ENCODE measurements at places on chromosomes 16 and 17.
A peak's percentile ranks its signal among the peaks of the same experiment; 100 is the strongest.

- no peak for DNase-seq
These were observed 8.1 kb downstream of the SLC5A11 start for GRCh38 chr16:24853830-24854229.

GRCh38 chr17:28917029-28917428, 14.2 kb upstream of the DHRS13 start:
- no peak for DNase-seq

DNA sequence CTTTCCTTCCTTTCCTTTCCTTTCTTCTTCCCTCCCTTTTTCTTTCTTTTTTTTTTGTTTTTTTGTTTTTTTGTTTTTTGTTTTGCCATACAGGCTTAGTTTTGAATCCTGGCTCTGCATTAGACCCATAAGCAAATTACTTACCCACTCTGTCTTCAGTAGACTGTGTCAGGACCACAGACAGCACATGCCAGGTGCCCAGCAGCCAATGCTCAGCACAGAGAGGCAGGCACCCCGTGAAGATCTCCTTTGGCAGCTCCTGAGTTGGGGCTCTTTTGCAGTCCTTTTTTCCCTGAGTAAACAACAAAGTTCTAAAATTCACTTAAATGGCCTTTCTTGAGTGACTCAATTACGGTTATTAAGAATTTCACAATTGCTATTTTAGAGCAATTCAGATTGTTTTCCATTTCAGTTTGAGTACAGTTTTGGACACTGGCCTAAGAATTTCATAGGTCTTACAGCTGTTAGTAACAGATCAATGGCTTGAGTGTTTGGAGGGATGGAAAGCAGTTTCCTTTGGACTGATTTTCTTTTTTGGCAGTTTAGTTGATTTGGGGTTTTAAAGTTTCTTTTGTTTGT, 26.2 kb upstream of the SLC5A11 start:
- DNase-seq = no peak

DNA sequence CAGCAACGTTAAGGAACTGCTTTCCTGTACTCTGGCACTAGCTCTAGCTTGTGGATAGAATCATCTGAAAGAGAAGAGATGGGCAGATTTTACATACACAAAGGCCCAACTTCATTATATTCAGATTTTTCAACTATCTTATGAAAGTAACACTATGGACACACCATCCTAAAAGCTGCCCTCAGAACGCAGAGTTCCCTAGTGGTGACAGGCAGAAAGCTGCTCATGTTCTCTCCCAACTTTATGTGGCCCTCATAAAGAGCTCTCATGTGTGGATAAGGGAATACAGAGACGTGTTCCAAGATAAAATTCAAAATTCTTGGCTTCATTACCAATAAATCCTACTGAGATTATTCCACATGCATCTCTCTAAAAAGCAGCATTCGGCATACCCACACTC, 1.5 kb downstream of the CFAP20 start:
- DNase-seq = no peak

GRCh38 chr16:11276896-11277593, 765 bp upstream of the PRM2 start:
- no peak for DNase-seq

DNA sequence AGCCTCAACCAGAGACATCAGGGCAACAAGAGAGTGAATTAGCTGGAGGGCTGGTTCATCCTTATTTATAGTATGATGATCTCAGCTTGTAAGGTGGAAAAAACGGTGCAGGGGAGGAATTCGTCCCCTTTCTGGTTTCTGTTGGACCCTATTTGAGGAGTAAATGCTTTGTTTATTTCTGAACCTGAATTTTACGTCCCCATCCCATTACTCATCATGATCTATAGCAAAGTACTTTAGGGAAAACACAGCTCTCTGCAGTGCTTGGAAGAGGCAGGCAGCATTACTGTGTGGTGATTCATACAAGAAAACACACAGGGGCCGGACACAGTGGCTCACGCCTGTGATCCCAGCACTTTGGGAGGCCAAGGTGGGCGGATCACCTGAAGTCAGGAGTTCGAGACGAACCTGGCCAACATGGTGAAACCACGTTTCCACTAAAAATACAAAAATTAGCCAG, 8.0 kb upstream of the VAT1L start:
- DNase-seq = no peak

DNA sequence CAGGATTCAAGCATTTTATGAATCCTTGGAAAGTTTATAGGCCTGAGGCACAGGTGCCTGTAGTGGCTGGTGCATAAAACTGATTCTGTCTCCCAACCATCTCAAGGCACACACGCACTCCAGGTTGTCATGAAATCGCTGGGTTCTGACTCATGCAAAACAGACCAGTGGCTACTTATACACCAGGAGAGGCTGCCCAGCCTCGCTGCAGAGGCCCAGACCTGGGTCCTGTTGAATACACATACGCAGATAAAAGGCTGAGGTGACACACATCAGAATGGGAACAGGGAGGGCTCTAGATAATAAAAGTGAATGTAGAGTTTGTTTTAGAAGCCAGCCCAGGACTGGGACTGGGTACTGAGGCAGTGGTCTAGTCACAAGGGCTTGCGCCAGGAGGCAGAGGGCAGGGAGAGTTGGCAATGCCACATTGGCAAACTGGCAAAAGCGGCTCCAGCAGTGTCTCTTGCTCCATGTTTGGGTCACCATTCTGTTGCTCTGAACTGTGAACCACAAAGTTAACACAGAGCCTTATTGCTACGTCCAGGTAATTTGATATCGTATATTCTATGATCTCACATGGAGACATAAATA, 13.6 kb downstream of the OR1D5 start:
- no peak for DNase-seq

DNA sequence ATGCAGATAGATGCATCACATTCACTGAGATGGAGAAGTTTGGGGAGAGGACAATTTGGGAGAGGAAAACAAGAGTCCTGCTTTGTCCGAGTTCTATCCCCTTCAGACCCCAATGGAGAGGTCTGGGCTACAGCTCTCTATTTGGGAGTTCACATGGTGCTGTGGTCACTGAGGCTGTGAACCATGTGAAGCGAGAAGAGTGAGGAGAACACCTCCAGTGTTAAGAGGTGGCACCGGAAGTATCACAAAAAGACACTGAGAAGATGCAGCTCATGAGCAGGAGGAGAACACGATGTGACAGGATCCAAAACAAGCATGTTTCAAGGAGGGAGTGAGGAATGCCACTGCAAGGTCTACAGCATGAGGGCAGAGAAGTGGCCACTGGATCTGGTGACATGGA, 39.7 kb downstream of the PIK3R5 start:
- no peak for DNase-seq

DNA sequence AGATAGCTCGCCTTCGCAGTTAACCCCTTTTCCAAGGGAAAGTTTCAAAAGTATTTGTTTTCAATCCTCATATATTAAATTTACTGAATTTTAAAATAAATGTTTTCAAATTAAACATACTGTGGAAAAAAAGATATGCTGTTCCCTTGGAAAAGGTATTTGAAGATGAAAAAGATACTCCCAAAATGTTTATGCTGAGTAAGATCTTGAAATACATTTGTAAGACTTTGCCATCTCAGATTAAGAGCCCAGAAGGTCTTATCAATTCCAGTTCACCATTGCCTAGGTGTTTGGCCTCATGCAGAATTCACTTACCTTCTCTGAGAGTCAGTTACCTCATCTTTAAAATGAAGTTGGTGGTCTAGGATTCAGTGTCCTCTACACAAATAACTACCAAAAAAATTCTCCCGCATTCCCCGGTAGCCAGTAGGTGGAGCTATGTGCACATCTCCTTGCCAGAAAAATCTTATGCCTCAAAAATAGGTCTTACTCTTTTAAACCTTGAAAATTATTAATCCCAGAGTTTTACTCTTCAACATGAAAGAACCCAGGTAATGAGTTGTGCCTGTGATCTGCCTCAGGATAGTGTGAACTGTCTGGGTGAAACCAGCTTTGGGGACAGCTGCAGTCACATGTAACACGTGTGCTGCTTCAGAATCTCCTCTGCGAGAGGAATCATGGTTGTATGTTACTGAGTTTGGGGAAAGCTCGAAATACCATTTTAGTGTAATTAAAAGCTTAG, 178.3 kb downstream of the MRTFB start:
- peak; percentile 7 for DNase-seq

DNA sequence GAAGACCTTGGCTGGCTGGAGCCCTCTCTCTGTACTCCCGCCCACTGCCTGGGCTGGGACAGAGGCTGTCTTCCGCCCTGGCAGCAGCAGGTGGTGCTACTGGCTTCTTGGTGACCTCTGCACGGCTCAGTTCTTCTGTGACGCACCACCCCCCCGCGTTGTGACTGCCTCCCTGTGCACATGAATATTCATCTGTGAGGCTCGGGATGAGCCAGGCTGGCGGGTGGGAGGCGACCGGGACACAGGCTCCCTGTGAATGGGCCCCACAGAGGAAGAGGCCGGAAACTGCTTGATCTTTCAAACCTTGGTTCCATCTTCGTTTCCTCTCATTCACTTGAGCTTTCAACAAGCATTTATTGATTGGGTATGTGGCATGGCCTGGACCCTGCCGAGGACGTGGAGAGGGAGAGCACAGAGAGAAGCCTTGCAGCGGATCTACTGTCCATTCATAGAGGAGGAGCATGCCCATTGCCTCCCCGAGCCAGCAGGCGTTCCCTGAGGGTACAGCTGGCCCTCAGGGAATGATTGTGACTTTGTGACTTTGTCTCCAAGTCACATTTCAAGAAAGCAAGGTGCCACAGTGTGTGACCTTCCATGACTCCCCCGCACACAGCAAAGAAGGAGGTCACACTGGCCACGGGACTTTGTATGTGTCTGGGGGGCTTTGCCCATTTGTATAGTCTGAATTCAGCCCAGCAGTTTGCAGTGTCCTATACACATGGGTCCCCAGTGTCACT, 45.0 kb downstream of the B9D1 start:
- DNase-seq = no peak

DNA sequence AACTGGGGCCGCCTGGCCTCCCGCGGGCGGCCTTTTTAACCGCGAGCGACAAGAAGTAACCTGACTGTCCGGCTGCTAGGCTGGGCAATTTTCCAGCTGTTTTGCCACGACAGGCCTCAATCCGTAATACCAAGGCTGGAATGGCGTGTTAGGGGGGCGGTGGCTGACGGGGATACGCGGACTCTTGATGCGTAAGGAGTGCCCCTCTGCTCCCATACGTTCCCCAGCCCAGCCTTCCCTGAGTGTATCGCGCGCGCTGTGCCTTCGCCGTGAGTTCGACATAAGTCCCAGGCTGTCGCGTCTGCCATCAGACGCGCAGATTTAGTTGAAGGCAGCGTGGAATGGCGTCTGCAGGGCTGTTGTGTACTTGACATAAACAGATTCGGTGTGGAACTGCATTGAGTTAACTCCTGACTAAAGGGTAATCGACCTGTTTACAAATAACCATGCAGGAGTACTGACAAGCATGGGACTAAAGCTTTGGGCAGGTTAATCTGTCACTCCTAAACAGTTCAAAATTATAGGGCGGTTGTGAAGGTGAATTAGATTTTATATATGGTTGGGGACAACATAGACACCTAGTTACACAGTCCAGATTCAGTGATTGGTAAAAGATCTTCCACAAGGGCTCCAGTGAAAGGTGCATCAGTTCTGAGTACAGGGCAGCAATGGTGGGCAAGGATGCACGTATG, 16.6 kb upstream of the ERN1 start:
- no peak for DNase-seq

DNA sequence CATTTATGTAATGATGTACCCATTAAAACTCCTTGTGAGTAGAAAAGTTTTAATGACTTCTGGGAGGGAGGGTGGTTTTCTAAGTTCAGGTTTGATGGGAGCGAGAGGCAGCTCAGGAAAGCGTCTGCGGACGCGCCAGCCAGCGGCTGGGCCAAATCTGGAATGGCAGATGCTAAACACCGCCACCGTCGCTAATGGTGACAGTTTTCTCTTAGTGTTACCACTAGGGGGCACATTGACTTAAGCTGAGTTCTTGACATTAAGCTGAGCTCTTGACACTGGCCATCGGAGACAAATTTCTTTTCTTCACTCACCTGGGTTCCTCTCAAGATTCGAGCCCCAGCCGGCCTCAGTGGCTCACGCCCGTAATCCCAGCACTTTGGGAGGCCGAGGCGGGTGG, 6.7 kb downstream of the TRPV1 start:
- DNase-seq = no peak

GRCh38 chr17:21291862-21292261, 7.4 kb downstream of the MAP2K3 start:
- DNase-seq = no peak

- DNase-seq = no peak
These were observed 614 bp downstream of the TMEM208 start for GRCh38 chr16:67227567-67227921.

DNA sequence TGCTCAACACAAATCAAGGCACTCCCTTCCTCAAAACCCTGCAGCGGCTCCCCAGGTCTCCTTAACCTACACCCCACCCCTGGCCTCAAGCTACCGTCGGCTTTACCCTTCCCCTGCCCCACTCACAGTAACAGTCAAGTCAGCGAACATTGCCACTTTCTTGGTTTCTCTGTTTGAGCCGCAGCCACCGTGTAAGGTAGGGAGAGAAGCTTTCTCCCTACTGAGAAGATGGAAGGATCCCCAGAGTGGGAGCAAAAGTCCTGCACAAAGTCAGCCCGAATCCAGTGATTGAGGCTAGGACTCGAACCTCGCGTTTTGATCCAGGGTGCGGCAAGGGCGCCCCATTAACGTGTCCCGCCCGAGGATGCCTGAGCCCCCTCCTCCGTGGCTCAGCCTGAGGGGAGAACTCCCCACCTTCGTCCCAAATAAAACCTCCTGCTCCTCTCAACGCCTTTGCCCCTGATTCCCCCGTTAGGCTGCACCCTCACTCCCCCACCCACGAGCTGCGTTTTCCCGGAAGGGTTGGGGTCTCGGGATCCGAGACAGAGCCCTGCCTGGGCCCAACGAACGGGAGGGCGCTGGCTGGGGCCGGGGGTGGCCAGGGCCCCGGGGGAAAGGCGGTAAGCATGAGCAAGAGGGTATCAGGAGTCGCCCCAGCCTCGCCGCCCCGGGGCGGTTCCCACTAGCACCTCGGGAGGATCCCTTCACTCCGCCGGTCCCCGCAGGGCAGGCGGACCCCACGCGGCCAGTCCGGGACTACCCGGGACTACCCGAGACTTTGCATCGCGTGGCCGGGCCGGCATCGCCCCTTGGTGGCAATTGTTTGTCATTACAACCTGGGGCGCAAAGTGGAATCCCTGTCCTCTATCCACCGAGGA, 9.9 kb upstream of the NAGS start:
- peak; percentile 43 for DNase-seq

DNA sequence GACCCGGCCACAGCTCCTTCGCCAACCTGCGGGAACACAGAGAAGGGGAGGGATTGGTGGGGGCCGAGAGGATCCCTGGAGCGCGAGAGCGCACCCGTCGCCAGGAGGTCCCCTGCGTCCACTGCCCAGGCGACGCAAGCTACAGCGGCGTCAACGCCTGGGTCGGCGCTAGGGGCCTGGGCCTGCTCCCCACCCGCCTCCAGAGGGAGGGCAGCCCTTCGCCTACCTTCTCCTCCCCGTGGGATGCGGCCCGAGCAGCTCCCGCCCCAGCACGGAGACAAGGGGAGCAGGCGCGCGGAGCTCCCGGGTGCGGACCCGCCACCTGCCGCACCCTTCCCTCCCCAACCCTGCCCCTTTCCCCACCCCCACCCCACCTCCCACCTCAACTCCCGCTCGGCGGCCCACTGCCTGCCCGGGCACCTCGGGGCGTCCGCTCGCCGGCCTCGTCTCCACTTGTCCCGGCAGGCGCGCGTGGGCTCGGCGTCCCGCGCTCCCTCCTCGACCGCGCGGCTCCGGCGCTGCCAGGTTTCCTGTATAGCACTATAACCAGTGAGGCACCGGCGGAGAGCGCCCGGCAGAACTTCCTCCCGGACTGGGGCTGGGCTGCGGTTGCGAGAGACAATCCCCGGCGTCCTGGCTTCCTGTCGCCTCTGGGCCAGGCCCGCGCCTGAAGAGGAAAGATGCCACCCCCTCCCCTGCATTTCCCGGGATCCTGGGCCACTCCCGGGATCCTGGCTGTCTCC, 119.1 kb upstream of the SMURF2 start:
- no peak for DNase-seq

- DNase-seq = no peak
These were observed 44.6 kb downstream of the STX8 start for GRCh38 chr17:9531034-9531433.

All from stimulated activated CD8-positive, alpha-beta memory T cell treated with anti-CD3 and anti-CD28 coated beads, Interleukin-2, amount 100 ng/mL, for 1 hour (primary cell).